ENCODE measurements at places on chromosomes 5 and 9.

DNA sequence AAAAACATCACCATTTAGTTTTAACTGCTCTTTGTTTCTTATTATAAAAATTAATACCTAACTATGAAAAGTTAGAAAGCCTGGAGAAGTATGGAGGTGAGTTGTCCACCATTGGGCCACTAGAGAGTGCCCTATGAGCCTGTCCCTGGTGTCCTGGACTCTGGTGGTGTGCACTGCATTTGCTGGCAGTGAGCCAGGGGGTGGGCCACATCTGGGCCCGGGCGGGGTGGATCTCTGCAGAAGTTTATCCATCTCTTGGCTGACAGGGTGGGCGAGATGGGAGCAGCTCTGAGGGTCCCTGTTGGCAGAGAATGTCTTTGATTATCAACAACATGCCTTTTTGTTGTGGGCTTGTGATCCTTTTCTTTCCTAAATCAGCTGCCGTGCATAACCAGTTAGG is 8.2 kb downstream of the TENT4A start:
- DNase-seq: no peak

- DNase-seq: peak; percentile 68
Observed at GRCh38 chr9:94860678-94861588, 134.4 kb downstream of the AOPEP start.

- no peak for DNase-seq
Observed at GRCh38 chr5:52837068-52837467, 49.4 kb downstream of the ITGA1 start.

GRCh38 chr5:171692107-171692506 is 93.5 kb upstream of the SMIM23 start:
- no peak for DNase-seq

DNA sequence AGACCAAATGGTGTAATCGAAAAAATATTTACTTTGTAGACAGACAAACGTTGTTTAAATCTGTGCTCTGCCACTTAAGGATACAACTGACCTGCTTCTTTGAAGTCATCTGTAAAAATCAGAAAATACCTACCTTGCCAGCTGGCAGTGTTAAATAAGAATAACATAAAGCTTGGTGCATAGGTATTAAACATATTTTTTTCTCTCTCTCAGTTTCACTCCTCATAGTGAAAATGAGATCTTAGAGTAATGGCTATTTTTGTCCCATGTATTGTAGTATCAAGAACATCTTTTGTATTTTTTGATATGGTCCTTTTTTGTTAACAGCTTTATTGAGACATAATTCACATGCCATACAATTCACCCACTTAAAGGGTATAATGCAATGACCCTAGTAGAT is 17.9 kb upstream of the RANBP17 start:
- no peak for DNase-seq

GRCh38 chr9:98575379-98576346 is 133.1 kb downstream of the GABBR2 start:
- DNase-seq: peak; percentile 68

DNA sequence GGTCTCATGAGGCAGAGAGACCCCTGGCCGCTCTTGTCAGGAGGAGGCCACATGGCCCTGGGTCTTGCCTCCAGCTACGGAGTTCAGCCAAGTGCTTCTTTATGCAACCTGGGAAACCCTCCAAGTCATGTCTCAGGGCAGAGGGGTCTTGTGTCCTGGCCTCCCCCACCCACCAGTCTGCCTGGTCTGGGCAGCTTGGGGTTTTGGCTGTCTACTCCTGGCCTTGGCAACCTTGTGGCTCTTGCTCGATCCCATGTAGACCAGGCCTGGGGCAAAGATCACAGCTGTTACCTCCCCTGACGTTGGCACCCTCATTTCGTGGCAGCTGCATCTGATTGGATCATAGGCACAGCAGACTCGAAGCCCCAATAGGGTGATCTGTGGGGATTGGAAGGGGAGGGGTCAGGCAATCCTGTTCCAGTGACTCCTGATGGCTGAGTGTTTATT is 28.4 kb downstream of the JADE2 start:
- no peak for DNase-seq

DNA sequence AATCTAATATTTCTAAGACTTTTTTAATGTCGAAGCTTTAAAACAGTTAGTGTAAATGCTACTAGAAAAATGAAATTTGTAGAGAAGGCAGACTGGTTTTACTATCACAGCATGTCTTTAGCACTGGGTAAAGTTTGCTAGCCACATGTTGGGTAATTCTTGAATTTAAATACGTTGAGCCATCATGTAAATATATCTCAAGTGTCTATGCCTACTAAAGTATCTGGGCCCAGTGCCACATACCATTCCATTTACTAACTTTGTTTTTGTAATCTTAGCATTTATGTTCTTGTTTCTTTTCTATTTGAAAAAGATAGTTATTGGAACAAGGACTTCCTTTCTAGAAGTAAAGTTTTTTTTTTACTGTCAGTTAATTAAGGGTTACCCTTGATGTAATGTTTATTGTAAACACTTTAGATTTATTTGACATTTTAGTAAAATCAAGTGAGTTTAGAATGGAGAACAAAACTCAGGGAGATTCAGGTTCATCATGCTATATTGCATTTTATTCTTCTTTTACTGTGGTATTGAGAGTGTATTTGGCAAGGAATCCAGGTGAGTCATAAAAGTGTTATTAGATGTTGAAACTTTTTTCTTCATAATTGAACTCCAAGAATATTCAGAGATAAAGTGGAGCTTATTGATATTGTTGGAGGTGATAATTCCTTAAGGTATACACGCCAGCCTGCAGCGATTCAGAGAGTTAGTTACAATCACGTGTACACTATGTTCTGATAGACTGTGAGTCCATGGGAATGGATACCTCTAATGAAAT is 182.4 kb downstream of the CCDC171 start:
- no peak for DNase-seq

DNA sequence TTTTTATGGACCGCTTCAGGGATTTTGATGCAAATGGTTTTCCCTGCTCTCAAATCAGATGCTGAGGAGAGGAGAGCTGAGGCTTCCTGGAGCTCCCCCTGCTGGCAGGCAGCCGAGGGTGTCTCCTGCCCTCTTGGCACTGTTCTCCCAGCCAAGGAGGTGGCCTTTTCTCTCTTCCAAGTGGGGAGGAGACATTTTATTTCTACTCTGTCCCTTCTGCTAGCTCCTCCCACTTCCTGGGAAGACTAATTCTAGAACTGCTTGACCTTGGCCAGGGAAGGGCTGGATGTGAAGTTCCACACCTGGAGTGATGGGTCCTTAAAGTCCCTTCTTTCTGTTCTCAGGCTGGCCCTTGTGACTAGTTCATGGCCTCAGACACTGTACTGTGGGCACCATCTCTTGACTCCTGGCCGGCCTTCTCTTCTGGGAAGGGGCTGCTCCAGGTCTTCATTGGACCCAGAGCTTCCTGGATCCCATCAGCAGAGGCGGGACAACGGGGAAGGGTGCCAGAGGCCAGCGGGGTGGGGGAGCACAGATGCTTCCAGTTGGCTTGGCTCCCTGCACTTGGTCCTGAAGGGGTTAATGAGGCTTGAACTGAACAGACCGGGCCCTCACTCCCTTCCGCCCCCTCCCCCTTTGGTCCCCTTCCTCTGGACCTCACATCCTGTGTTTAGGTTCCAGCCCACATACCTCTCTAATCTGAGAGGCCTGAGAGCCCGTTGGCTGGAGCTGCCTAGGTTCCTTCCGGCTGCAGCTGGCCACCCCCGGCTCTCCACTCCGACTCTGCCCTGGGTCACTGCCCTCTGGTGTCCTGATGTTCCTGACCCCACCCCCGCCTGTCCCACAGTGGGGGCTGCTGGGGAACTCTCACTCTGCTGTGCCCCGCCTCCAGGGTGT is 32.1 kb downstream of the PTPA start:
- DNase-seq: peak; percentile 75

GRCh38 chr5:153774686-153775085 is 264.0 kb downstream of the FAM114A2 start:
- DNase-seq: no peak

DNA sequence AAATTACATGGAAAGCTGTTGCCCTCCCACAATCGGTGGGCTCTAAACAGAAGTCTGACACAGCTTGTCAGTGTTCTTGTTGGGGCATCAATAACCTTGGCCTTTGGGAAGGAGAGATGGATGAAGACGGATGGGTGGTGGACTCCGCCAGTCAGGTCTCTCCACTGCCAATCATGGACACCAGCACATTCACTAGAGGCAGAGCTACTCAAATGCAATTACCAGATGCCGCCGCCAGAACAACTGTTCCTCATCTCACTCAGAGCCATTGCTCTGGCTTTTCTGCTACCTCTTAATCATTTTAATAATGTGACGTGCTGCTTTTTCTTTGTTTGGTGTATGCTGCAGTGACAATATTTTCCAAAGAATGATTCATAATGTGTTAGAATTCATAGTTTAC is 27.9 kb upstream of the SEMA5A start:
- no peak for DNase-seq

DNA sequence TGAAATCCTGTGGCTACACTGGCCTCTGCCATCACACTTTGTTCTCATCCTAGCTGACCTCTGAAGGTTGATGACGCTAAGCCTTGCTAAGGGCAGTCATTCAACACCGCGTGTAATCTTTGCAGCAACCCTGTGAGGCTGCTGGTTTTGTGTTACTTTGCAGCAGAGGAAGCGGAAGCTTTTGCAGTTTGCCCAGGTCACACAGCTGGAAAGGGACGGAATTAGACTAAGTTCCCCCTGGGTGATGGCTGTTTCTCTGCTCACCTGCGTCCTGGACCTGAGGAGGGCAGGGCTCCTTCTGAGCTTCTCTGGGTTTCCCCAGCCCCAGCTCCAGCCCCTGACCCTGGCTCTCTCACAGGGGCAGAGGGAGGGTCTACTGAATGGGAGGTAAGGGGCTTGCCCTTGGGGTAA is 7.3 kb upstream of the SLC25A51 start:
- DNase-seq: no peak

DNA sequence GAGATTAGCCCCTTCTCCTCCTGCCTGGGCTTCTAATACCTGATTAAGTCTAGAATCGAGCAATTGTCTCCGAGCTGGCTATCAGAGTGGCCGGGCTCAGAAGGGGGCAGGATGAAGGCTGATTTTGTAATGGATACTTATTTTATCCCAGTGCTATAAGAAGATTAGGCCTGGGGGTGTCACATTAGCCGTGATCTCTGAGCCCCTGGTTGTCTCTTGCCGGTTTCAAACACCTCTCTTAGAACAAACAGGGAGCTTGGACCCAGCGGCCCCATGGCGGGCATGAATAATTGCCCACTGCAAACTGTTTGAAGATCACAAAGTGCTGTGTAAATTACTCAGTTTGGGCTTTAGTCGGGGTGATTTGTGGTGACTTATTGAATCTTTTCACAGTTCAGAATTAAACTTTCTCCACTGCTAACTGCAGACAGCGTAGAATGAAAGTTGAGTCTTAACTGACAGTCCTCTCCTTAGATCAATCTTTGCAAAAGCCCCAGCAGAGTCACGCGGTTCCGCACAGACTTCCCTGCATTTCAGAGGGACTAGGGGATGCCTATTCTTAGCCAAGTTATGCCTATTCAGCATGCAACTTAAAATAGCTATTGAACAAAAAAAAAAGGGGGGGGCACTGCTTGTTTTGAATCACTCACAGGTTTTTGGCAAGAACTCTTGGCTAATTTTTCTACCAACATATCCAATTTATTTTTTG is 200.6 kb upstream of the IRX1 start:
- DNase-seq: no peak

DNA sequence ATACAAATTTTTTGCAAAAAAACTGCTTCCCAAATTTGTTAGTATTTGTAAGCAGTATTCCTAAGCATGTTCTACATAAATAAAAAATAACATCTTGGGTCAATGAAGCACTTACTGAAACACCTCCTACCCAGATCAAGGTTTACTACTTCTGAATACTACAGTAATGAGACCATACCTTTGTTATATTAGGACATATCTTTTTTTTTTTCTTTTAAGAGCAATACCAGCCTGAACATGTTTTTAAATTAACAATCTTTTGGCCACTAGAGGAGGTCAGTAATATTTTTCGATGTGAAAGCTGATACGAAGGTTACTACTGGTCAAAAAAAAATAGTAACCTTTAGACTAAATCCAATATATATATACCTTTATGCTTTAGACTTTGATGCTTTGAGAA is 72.7 kb downstream of the CERT1 start:
- no peak for DNase-seq

GRCh38 chr9:36924071-36924470 is 110.0 kb downstream of the PAX5 start:
- DNase-seq: no peak

- DNase-seq: no peak
Observed at GRCh38 chr5:138974227-138975063, 99.3 kb upstream of the LRRTM2 start.

GRCh38 chr9:101419863-101420262 is 15.7 kb downstream of the ALDOB start:
- DNase-seq: no peak

GRCh38 chr9:98121058-98121457 is 2.0 kb upstream of the TRIM14 start:
- DNase-seq: no peak

DNA sequence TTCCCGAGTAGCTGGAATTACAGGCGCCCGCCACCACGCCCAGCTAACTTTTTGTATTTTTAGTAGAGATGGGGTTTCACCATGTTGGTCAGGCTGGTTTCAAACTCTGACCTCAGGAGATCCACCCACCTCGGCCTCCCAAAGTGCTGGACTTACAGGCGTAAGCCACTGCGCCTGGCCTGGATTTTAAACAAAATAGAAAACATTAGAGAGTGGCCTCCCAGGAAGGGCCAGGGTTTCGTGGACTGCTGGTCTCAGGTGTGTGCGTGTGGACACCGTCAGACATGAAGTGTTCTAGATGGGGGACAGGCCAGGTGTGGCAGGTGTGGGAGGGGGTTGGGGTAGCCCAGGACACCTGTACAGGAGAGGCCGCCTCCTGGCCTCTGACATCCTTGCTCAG is 7.0 kb upstream of the GBGT1 start:
- DNase-seq: no peak

DNA sequence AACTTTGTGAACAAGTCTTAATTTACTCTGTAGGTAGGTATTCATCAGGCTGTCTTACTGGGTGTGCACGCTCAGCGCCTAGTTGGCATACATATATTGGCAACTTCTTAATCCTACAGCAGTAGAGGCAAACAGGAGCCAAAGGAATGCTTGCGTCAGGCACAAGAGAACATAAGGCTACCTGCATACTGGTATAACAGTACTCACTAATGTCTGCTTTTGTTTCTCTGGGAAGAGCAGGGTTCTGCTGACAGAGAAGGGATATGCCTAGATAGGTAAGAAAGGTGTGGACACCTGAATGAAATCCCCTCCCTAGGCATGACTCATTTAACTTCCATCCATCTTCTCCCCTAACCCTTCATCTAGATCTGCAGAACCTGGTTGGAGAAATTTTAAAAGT is 40.1 kb downstream of the ELL2 start:
- DNase-seq: no peak

DNA sequence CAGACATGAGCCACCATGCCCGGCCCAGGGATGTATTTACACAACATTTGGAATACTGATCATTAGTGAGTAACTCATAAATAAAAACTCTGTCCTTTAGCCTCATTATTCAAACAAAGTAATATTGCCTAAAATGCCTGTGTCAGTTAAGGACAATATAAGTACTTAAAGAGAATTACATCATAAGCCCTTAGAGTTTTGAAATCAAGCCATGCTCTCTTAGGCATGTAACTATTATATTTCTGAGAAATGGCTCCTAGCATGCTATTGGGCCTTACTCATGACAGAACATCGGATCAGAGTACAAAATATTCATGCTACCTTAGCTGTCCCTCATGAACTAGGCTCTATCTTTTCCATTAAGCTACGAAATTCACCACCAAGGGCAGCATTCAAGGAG is 309.3 kb downstream of the CHSY3 start:
- no peak for DNase-seq

GRCh38 chr5:108311682-108312081 is 70.2 kb downstream of the FBXL17 start:
- no peak for DNase-seq

- DNase-seq: no peak
Observed at GRCh38 chr9:38708759-38709158, 11.2 kb downstream of the FAM240B start.
